ENCODE measurements at places on chromosomes 16 and 17.

DNA sequence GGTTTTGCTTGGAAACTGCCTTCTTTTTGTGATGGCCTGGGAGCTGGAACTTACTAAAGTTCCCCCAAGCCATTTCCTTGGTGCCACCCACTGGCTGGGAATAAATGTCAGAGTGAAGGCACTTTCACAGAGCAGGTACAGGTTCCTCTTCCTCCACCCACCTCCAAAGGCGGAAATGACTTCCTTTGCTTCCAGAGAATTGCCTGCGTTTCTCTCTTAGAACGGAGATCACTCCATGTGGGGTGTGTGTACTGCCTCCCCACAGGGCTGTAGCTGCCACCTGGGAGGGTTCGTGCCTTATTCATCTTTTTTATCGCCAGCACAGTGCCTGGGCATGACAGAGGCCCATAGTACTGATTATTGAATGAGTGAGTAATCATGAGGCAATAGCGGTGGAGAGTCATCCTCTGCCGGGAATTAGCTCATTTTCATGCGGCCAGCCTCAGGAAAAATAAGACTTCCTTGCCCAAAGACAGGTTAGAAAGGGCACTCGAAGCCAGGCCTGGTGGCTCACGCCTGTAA lies 32.2 kb upstream of the HAS3 start:
- DNase-seq, result no peak

DNA sequence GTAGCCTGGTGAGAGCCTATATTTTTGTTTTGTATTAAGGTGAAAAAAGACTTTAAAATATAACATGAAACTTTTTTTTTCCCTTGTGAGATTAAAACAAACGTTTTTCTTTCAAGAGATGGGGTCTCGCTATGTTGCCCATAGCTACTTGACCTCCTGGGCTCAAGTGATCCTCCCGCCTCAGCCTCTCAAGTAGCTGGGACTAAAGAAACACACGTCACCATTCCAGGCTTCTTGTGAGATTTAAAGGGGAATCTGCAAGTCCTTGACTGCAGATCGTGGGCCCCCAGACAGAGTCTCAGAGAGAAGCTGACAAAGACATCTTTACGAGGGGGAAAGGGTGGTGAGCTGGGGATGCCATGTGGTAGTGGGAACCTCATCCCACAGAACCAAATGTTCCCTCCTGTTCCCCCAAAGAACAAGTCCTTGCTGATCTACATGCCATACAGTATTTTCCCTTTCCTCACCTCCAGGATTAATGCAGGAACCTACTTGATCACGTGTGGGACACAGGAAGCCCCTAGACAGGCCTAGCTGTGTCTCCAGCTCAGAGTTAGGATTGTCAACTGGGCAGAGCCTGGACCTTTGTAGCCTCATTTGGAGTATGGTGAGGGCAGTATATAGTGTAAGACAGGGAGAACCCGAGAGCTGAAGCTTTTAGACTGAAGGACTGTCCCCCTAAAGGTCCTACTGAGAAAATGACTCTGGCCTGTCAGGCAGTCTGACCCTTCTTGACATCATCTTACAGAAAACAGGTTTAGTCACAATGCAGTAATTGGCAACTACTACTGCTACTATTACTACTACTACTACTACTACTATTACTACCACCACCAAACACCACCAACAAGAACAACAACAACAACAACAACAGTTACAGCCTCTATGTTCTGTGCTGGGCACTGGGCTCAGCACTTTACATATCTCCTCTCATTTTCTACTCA lies 4.1 kb downstream of the MAP3K14 start:
- no peak for DNase-seq

GRCh38 chr16:68514511-68514910 lies 24.6 kb upstream of the ZFP90 start:
- DNase-seq, result no peak

DNA sequence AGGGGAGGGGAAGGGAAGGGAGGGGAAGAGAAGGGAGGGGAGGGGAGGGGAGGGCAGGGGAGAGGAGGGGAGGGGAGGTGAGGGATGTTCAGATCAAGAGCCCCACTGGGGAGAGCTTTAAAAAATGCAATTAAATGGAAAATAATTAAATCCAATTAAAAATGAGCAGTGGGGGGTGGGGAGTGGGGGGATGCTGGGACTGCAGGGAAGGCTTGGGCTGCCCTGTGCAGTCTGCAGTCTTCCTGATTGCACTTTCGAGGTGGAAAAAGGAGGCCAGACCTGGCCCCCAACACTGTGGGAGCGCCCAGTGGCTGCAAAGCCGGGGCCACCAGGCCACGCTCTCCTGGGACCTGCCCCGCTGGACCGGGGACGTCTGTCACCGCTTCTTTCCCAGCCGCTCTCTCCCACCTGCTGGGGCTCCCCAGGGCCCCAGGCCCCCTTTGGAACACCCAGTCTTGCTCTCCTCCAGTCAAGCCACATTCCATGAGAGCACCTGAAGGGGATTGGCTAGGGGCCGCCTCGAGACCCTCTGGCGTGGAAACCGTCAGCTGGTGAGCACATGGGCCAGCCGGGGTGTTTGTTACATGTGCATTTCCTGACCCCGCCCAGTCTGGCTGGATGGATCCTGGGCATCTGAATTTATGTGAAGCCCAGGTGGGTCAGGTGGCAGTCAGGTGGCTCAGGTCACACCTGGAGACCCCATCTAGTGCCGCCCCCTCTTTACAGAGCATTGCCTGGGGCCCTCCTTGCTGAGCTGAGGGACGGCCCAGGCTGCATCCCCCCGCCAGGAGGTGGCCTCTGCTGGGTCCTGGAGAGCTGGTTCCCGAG lies 37.6 kb upstream of the CBFA2T3 start:
- no peak for DNase-seq

DNA sequence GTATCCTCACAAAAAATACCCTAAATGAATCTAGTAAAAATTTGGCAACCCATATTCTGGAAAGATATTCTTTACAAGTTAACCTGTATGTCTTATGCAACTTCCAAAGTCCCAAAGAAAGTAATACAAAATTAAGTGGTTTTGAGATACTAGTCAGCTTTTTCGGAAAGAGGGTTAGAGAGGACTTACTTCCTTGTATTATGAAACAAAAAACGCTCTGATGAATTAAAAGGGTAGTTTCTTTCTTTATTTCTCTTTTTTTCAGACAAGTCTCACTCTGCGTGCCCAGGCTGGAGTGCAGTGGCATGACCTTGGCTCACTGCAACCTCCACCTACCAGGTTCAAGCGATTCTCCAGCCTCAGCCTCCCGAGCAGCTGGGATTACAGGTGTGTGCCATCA lies 51.6 kb downstream of the KANSL1 start:
- no peak for DNase-seq

DNA sequence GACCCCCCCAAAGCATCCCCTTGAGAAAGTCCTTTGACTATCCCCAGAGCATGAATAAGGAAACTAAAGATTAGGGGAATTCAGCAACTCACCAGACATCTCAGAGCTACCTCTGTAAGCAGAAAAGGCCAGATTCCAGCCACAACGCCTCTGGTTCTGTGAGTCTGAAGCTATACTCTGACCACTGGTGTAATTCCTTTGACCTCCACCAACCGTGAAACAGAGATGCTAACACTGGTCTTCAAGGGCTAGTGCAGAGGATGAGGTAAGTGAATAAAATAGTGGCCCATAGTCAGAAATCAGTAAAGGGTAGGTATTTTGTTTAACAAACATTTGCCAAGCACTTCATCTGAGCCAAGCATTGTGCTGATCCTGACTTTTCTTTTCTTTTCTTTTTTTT lies 353.4 kb downstream of the NPIPA8 start:
- DNase-seq, result no peak

DNA sequence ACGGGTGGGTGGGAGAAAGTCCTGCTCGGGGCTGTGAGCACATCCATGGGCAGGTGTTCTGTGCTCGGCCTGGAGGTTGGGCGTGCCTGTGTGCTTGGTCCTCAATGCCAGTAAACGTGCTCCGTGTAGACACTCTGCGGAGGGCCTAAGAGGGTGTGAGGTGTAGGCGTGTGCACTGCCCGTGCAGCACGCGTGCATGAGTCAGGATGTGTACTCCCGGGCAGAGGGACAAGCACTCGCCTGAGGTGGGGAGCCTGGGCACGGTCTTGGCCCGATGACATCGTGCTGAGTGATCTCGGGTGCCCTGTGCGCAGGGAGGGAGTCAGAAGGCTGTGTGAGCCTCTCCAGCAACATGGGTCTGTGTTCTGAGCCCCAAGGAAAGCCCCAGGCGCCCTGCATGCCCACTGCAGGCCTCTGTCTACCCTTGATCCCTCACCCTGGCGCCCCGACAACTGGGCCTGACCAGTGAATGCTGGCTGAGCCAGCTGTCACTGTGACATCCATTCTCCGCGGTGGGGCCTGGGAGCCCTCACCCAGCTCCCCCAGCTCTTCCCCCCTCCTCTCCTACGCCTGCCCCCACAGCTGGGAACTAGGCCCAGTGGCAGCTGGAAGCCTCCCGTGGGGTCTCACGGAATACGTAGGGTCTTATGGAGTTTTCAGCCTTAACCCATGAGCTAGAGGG lies 23.5 kb upstream of the NXPH3 start:
- DNase-seq, result no peak

Data from CD4-positive, alpha-beta T cell treated with Interleukin-15 for 1 hour (primary cell).